Inflammatory macrophage treated with lipopolysaccharide for 1 hour (primary cell): ENCODE measurements at places on chromosomes 1 and 21.

GRCh38 chr1:246782120-246782900, 58.1 kb downstream of the SCCPDH start:
- no peak for DNase-seq

- no peak for DNase-seq
Measured at GRCh38 chr1:37485902-37486679, 11.7 kb downstream of the ZC3H12A start.

DNA sequence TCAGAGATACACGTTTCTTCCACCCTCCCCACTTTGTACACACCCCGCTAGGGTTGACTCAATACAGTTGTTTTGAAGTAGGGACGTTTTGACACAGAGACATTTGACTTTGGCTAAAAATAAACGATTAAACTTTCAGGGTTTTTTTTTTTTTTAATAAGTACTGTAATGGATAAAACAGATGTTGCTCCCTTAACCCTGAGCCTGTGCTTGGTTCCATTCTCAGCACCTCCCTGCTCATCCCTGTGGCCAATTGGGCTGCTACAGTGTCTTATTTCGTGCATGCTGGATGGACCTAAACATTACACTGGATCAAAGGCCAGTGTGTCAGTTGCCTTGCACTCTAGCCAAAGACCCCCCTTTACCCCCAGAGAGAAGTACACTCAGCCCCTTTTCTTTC, 16.9 kb downstream of the GRHL3 start:
- DNase-seq = no peak

- DNase-seq = no peak
Measured at GRCh38 chr1:223326776-223327175, 37.2 kb downstream of the SUSD4 start.

DNA sequence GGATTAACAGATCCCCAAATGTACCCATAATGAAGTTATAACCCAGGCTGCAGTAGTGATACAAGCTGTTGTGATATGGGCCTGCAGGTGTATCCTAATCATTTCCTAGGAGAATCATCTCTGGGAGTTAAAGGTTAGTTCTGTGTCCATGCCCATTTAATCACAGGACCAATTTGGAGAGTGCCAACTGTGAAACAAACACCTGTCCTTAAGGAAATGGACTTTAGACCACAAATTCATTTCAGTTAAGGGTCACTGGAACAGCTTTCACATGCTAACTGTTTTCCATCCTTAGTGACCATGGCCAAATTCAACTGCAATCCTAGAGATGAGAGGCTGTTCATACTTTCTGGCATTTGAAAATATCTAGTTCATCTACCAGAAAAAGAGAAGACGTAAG, 160.9 kb downstream of the GPATCH2 start:
- no peak for DNase-seq

- DNase-seq = no peak
Measured at GRCh38 chr1:26203642-26204318, 13.4 kb downstream of the CATSPER4 start.
